Stimulated activated CD8-positive, alpha-beta memory T cell treated with anti-CD3 and anti-CD28 coated beads, Interleukin-7, amount 100 ng/mL, for 48 hours (primary cell): ENCODE measurements at places on chromosomes 7 and 10.

DNA sequence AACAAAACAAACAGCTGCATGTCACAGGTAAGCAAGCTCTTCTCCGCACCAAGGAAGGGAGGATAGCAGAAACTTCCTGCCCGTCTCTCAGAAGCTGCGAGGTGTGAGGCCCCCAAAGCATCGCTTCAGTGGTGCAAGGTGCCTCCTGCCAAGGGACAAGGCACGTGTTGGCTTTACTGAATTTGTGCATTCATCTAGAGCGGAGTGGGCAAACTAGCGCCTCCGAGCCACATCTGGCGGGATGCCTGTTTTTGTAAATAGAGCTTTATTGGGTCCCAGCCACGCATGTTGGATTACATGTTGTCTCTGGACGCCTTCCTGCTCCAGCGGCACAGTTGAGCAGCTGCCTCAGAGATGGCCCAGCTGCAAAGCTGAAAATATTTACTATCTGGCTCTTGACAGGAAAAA is 27.7 kb downstream of the PHYH start:
- DNase-seq, result no peak

DNA sequence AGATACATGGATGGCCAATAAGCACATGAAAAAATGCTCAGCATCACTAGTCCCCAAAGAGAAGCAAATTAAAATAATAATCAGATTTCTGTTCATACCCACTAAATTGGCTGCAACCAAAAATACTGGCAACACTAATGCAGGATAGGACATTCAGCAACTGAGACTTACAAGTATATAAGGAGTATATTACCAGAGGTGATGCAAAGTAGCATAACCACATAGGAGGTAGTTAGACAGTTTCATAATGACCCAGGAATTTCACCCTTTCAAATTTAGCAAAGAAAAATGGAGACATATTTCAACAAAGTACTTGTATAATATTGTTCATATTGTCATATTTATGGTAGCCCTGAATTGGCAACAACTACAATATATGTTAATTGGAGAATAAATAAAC is 727.8 kb downstream of the GRID1 start:
- no peak for DNase-seq

GRCh38 chr10:29151005-29151404 is 137.9 kb upstream of the LYZL1 start:
- no peak for DNase-seq

DNA sequence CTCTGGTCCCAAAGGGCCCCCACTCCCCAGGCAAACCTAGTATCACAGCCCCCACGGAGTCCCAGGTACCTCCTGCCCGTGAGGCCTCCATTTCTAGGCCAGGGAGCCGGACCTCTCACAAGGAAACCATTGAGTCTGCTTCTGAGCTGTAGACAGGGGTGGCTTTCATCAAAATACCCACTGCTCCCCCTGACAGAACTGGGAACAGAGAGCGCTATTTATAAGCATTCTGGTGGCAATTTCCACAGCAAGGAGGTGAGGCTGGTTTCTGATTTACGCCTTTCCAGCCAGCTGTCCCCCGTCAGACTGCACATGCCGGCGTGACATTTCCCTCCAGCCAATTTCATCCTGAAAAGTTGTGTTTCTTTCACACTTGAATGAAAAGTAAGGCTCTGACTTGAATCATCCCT is 407.5 kb upstream of the PRKCQ start:
- no peak for DNase-seq

DNA sequence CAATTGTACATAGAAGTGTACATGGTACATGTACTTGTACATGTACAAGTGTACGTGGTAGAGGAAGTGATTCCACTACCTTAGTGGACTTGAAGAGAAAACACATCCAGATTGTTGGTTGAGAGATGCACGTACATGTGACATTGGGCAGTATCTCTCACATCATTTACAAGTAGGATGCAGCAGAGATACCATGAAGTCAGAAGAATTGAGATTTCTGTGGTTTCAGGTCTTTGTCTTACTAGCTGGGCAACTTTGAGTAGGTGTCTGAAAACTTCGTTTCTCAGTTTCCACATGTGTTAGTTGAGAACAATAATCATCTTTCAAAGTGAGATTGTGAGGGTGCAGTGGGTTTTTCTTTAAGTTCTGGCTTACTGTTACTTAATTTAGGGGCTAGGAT is 21.5 kb downstream of the CLDN12 start:
- DNase-seq, result no peak

DNA sequence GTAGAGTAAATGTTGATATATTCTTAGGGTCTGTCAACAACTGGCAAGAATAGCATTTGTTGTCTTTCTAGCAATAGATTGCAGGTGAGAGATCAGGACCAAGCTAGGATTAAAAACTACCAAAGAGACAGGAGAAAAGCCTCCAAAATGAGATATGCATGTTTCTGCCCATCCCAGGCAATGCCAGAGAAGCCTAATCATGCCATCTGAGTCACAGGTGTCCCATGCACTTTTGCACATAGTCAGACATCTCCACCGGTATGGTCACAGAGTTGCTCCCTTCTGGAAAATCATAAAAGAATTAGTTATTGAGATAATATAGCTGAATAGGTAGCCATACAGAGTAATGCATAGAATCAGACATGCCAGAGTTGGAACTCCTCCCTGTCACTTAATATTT is 50.6 kb downstream of the PDK4 start:
- DNase-seq, result no peak

DNA sequence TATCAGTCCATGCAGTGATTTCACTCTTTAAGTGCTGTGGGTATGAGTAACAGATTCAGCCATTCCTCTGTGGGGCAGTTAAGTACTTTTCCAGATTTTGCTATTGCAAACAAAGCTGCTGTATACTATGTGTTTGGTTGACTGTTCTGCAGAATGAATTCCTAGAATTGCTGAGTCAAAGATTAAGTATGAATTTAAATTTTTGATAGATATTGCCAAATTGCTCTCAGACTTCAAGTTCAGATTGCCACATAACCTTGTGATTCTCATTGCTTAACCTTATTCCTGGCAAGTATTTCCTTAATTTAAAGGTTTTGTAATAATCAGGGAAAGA is 21.6 kb upstream of the SAR1A start:
- no peak for DNase-seq

GRCh38 chr7:13115855-13116254 is 428.4 kb downstream of the ARL4A start:
- DNase-seq, result no peak

- DNase-seq, result no peak
These were observed 269.0 kb upstream of the BMPER start for GRCh38 chr7:33636359-33636758.

DNA sequence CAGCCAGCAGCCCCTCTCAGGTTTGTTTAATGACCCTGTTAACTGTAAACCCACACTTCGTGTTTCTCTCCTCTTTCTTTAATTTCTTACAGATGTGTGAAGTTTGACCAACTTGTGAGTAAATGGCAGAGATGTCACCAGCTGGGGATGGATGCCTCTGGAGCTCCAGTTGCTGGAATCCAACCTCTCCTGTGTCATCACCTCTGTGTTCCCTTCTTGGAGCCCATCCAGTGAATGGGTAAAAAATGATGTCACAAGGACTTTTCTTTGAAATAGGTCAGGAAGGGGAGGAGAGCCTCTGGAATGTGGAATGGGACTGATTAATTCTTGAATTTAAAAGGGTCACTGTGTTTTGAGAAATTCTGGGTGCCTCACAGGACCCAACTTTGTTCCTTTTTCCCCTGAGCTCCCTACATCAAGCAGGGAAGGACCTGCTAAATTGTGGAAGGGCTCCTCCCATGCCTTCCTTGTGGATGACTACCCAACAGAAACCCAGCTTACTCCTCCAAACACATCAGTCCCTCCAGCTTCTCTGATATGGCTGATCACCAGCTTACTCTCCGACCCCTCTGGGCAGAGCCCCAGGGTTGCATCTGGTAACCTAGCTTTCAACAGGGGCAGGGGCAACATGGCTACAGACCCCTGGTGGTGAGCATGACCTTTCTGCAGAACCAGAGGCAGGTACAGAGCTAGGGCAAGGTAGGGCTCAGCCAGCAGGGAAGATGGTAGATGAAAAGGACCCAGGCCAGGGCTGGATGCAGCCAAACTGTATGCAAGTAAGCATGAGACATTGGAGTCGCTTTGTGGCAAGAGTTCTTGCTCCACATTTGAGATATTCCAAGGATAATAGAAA is 67.5 kb downstream of the STRA8 start:
- DNase-seq, result no peak

DNA sequence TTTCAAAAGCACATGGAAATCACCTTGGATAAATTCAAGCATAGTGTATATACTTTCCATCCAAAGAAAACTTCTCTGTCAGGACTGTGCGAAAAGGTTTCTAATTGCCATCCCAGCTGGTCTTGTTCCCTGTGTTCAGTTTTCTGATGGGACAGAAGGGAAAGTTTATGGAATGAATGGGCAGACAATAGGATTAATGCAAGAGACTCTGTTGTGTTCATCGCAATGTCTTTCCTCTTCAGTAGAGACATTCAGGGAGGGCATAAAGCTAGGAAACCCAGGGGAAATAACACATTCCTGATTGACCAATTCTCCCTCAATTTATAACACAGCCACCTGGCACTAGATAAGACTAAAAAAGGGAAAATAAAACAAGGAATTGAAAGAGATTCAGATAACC is 78.9 kb downstream of the CACNA2D1 start:
- DNase-seq, result no peak

DNA sequence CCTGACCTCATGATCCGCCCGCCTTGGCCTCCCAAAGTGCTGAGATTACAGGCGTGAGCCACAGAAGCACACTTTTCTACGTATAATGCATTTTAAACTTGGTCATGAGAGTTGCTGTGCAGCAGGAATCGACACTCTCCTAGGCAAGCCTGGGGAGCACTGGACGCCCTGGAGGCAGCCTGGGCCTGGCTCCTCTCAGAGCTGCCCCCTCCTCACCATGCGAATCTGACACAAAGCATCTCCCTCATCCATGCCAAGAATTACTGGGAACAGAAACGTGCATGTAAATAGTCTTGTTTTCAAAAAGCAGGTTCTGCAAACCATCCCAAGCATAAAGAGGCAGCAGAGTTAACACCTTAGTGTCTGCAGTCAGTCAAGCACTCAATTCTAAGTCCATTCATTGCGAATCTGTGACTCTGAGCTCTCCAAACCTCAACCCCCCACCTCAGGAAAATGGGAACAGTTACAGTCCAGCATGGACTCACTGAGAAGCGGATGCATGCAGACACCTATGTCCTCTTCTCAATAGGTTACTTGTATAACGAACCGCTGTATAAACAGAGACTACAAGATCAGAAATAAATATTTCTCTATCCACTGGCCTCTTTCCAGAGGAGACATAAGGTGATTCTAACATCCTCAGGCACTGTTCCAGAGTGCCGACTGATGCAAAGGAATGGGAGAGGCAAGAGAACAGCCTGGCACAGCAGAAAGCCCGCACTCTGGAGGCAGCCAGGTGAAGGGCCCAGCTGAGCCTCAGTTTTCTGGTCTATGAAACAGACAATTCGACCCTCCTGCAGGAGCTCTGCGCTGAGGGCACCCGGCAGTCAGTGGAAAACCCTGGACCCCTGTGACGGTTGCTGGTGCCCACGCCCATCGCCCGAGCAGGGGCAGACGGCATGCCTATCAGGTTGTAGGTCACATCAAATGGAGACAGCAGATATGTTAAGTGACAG is 68.9 kb downstream of the MAD1L1 start:
- no peak for DNase-seq

GRCh38 chr7:30133736-30134610 is 813 bp upstream of the MTURN start:
- no peak for DNase-seq

DNA sequence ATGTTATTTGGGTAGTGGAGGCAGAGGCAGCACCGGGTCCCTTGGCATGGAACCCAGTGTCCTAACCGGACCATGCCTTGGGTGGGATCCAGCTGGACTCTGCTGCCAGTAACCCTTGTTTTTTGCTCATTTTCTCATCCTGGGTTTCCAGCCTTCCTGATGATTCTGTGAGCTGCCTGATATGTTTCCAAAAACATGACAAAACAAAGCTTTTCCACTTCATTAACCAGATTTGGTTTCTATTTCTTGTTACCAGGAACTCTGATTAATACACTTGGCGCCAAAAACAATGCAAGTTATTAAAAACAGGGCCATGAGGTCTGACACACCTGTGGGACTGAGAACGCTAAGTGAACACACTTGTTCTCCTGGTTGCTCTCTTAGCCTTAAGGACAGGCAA is 32.8 kb upstream of the DLG5 start:
- no peak for DNase-seq

- no peak for DNase-seq
These were observed 179.6 kb downstream of the ZMYND11 start for GRCh38 chr10:314871-315270.

- no peak for DNase-seq
These were observed 39.4 kb downstream of the EN2 start for GRCh38 chr7:155497149-155497901.

- no peak for DNase-seq
These were observed 58.5 kb downstream of the BLNK start for GRCh38 chr10:96212911-96213310.

DNA sequence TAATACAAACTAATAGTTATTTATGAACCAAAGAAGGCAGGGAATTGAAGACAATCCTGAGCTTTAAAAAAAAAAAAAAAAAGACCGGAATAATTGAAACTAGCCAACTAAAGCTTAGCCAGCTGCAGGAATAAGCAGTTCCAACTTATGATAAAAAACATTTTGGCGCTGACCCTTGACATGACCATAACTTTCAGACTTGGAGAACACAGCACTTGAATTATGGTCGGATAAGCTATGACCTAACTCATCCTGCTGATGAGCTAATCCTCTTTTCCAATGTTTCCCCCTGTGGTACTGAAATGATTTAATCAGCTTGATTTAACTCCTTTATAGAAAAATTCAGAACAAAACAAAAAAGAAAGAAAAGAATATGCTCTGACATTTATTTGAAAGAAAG is 181.8 kb downstream of the DGKB start:
- DNase-seq, result no peak

DNA sequence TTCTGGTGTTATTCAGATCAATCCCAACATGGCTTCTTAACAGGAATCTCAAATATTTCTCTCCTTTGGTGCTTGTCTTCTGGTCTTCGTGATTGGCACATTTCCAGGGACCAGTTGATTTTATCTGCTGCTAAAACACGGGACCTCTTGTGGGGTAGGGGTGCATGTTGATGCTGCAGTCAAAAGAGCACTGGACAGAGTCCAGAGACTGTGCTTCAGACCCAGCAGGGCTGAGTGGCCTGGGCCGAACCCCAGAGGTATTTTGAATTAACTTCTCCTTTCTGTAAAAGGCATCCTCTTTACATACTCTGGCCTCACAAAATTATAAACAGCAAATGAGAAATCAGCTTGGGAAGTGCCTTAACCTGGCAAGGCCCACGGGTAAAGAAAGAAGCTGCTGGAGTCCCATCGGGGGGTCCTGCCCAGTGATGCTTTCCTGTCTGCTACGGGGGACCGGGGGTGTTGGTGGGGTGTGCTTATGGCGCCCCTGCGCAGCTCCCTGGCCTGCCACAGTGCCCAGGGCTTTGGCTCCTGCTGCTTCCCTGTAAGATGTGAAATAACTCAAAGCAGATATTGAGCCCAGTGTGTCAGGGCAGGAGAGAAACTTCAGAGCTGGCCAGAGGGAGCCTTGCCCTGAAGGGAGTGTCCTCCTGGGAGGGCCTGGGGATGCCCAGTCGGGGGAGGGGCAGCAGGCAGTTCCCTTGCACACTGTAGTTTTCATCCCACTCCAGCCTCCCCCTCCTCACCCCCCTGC is 230.5 kb downstream of the TCF7L2 start:
- DNase-seq, result no peak

GRCh38 chr7:135330088-135330487 is 96.5 kb downstream of the STRA8 start:
- no peak for DNase-seq
